ENCODE measurements at places on chromosomes 12 and 14.

DNA sequence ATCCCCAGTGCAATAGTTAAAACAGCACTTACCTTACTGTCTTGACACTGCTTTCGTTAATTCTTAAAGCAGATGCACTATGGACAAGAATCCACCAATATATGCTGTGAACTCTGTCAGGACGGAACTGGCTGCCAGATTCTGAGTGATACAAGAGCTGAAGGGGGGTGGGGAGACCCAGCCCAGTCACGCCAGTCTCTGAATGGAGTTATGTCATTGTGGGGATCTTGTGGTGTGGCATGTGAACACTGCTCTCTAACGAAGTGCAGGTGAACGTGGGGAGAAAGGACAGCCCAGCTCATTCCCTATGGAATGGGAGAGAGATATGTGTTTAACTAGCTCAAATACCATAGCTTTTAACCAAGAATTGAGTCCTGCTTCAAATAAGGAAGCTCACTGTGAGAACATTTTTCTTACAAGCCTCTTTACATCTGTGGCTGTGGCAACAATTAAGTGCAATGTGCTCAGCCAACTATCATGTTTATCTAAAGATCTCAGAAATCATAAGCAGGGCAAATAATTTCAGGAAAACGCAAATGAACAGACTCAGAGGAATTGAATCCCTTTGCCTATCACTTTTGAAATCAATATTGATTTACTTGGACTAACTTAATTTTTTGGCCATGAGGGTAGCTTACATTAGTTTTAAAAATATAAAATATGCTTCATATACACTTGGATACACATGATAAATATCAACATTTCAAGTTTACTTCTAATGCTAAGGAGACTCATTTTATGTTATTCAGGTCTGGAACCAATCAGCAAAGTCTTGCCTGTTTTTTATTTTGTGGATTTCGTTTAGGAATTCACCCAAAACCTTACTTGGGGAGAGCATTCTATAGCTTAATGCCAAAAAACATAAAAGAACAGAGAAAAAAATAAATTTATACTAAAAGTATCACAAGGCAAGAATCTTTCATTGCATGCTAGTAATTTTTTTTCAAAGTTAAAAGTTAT, at the start of gene LUM:
Gene LUM, minus strand, starts transcription at position 129 of the 960 bp plus-strand sequence. CDS start 2,515 bp downstream, outside the sequence.
- DNase-seq = peak; percentile 64

GRCh38 chr14:56585461-56586084, 6.0 kb downstream of the TMEM260 start:
- no peak for DNase-seq

GRCh38 chr12:108773798-108774788, 42.8 kb upstream of the CORO1C start:
- DNase-seq = peak; percentile 75

DNA sequence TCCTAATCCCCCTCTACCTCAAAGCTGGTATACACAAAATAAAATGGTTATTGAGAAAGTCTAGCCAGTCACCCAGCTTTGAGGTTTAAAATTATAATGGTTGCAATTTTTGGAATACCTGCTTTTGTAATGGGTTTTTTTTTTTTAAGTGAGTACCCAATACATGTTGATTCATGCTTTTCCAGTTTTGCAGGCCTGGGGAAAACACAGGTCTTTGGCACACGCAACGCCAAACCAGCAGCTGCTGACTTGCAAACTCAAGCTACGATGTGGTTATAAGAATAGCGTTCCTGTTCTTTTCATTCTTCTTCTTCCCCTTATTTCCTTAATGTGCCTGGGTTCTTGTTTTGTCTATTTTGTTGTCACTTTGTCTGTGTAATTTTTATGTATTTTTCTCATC, 233.0 kb downstream of the EGLN3 start:
- DNase-seq = no peak

- DNase-seq = no peak
Measured at GRCh38 chr12:1539135-1539534, 55.2 kb downstream of the FBXL14 start.

- peak; percentile 69 for DNase-seq
Measured at GRCh38 chr12:26153421-26154154, 28.8 kb upstream of the BHLHE41 start.

DNA sequence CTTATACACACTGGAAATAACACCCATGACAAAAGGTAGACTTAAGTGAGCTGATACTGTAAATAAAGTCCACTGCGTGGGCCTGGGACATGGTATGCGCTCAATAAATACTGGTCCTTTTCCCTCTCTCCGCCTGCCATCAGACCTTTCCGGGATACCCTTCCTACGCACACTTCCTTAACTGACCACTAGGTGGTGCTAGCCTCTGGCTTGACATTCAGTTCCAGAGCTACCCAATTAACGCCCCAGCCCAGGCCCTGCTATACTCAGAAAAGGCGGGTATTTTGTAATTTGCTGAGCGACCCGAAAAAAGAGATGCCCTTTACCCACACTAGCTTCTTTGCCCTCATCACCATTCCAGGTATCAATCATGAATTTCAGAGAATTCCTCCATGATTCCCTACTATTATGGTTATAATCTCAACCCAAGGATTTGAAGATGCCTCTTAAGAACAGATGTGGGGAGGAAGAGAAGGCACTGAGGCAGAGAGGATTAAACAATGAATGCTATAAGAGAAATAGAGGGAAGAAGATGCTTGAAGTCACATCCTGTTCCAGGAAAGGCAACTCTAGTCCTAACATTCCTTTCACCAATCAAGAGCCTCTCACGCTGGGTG, 3.9 kb upstream of the LRP1 start:
- DNase-seq = peak; percentile 77

DNA sequence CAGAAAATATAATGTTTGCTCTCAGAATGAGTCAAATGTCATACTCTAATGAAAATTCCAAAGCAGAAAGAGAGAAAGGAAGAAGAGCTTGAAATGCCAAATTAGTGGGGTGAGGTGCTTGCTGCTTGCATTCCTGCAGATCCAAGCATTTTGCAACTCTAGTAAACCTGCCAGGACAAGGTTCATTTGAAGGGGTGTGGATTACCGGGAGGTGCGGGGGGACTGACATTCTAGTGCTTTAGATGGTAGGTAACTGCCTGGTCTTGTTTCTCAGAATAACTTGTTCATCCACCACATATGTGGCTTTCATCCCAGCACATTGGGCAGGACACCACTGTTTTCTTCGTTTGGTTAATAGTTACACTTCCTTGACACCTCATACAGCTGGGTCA, 144.4 kb downstream of the AKAP6 start:
- peak; percentile 60 for DNase-seq

- DNase-seq = peak; percentile 14
Measured at GRCh38 chr12:94767956-94768355, 117.6 kb upstream of the TMCC3 start.

GRCh38 chr14:60064491-60065072, 27.1 kb upstream of the PCNX4 start:
- peak; percentile 60 for DNase-seq
